Activated T-cell treated with anti-CD3 and anti-CD28 coated beads, Interleukin-2, amount 50 U/mL, for 1 hour (primary cell): ENCODE measurements at places on chromosomes 16 and 17.

DNA sequence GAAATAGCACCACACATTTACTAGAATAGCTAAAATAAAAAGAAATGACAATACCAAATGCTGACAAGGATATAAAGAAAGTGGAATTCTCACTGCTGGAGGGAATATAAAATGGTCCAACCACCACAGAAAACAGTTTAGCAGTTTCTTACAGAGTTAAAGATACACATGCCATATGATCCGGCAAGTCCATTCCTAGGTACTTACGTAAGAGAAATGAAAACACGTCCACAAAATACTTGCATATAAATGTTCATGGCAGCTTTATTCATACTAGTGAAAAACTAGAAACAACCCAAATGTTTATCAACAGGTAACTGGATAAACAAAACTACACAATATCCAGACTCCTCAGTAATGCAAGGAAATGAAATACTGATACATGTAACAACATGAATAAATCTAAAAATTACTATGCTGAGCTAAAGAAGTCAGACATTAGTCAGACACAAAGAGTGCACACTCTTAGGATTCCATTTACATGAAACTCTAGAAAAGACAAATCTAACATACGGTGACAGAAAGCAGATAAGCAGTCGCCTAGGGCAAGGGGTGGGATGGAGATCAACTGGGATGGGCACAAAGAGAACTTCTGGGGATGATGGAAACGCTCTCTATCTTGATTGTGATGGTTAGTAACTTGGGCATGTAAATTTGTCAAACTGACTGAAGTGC is 76.4 kb downstream of the SMG6 start:
- DNase-seq: no peak

- DNase-seq: no peak
Measured at GRCh38 chr16:79186196-79186595, 414.3 kb downstream of the MAF start.

DNA sequence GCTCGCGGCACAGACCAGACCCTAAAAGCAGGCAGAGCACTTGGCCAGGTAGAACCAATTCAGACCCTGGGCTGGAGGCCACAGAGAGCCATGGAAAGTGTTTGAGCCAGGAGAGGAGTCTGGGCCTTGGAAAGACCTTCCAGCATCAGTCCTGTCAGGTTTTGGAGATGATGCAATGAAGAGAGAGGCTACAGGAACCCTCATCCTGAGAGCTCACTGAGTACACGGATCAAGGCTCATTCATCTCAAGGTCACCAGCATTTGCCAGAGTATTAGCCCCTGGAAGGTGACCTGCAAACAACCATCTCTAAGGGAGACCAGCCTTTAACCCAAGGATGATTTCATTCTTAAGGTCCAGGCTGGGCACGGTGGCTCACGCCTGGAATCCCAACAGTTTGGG is 27.8 kb downstream of the TLE7 start:
- DNase-seq: no peak

- DNase-seq: no peak
Measured at GRCh38 chr17:80869481-80870145, 122.0 kb upstream of the CHMP6 start.

GRCh38 chr17:70767102-70767701 is 597.9 kb downstream of the KCNJ2 start:
- no peak for DNase-seq

DNA sequence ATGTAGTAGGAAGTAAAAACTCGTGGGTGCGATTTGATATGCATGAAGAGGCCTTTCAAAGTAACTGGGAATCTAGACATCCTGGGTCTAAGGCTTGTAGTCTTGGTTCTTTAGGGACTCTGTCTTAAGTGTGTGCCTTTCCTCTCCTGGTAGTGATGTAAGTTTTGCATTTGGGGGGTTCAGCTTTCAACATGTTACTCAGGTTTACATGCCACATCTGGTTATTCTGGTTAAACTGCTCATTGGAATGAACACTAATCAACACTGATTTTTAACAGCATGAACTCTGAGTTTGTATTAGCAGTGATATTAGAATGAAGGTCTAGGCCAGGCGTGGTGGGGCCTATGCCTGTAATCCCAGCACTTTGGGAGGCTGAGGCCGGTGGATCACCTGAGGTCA is 15.1 kb downstream of the PGS1 start:
- no peak for DNase-seq

DNA sequence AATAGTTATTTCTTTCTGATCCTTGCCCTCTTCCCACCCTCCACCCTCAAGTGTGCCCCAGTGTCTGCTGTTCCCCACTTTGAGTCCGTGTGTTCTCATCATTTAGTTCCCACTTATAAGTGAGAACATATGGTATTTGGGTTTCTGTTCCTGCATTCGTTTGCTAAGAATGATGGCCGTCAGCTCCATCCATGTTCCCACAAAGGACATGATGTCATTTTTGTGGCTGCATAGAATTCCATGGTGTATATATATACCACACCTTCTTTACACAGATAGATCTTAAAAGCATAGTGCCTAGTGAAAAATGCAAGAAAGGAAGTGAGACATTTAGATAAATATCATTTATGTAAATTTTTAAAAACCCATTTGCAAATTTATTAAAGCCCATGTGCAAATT is 33.1 kb downstream of the HS3ST2 start:
- no peak for DNase-seq

- DNase-seq: no peak
Measured at GRCh38 chr17:80636361-80637018, 91.9 kb downstream of the RPTOR start.
